Forelimb muscle (tissue), 1 donor: ENCODE measurements at places on chromosomes 7 and 10. TPM values are rescaled to one million over a fixed set of nuclear protein-coding genes. Genes with fewer than 3 reads are reported as not detected.
A peak's percentile ranks its signal among the peaks of the same experiment; 100 is the strongest.

DNA sequence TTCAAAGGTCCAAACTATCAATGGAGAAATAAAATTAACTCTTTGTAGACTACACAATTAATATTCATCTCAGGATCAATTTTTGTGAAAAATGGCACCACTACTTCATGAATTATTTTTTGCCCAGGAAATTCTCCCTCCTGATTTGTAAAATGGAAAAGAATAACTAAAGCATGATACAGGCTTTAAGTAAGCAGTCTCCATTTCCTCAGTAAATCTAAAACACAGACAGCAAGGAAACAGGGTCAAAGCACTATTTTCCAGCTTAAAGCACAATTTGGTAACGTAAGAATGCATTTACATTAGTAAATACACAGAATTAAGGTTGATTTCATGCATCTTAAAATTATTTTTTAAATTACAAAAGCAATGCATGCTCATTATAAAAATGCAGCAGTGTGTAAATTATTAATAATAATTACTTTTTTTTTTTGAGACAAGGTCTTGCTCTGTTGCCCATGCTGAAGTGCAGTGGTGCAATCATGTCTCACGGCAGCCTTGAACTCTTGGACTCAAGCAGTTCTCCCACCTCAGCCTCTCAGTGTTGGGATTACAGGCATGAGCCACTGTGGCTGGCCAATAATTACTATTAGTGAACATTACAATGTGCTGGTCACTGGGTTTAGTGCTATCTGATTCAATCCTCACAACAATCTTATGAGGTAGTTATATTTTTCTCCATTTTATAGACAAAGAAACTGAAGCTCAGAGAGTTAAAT lies 26.1 kb upstream of the VCL start:
- no peak for DNase-seq

The DPYSL4 gene
- 1.3 TPM for polyA plus RNA-seq

DNA sequence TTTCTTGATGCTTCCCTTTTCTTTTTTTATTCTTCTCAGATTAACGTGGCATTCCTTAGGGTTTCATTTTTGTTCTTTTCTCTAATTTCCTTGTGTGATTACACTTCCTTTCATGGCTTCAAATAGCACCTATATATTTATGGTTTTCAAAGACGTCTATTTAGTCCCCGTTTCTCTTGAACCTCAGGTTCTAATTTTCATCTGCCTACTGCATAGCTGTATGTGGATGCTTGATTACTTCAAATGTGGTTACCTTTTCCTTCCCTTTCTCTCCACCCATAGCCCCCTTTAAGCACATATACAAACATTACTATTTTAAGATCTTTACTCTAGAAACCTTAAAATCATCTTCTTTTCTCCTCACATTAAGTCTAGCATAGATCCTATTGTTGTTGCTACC lies 2.4 kb downstream of the TPST1 start:
- DNase-seq = no peak

The VIPR2 gene
- polyA plus RNA-seq = 9.4 TPM

The GPR158 gene
- 0.08 TPM for polyA plus RNA-seq

DNA sequence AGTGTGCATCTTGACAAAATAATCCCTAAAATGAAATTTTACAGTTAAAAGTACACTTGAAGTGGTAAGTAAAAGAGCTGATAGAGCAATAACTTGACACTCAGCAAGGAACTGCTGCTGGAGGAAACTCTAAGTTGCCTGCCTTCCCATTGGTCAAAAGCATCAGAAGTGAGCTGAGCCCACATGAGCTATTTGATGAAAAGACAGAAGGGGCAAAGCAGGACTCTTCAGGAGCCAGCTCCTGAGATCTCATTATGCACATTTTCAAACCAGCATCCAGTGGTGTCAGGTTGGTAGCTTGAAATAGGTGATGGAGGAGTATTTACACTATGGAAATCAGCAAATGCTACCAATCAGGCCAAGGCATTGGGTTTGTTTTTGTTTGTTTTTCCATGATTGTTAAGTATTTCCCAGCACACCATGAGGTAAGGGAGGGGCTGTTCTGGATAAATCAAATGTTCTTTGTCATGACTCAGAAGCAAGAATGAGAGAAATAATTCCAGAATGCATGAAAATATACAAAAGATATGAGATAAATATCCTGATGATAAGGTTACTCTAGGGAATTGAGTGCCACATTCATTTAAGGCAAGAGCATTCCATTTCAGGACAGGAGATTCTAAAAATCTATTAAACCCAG lies 316.6 kb downstream of the SNX13 start:
- DNase-seq = no peak

GRCh38 chr7:102000123-102000522 lies 182.7 kb downstream of the CUX1 start:
- no peak for DNase-seq

DNA sequence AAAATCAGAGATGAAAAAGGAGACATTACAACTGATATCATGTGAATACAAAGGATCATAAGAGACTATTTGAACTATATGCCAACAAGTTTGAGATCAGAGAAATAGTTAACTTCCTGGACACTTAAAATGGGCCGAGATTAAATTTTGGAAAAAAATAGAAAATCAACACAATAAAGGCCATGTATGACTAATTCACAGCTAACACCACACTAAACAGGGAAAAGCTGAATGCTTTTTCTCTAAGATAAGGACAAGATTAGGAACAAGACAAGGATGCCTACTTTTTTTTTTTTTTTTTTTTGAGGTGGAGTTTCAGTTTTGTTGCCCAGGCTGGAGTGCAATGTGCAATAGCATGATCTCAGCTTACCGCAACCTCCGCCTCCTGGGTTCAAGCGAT lies 151.4 kb upstream of the MAGI2 start:
- no peak for DNase-seq

DNA sequence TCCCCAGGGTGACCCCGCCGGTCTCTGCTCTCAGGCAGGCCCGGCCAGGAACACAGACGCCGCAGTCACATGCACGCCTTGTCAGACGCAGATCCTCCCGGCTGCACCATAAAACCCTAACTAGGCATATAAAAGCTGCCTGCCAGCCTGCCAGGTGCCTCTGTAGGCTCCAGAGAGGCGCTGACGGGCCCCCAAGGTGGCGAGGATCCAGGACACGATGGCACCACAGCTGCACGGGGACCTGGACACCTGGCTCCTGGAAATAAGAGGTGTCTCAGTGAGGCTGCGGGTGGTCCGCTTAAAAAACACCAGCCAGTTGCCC lies 21.9 kb upstream of the GDF10 start:
- no peak for DNase-seq

The SLC26A5 gene
- polyA plus RNA-seq = 0.13 TPM

DNA sequence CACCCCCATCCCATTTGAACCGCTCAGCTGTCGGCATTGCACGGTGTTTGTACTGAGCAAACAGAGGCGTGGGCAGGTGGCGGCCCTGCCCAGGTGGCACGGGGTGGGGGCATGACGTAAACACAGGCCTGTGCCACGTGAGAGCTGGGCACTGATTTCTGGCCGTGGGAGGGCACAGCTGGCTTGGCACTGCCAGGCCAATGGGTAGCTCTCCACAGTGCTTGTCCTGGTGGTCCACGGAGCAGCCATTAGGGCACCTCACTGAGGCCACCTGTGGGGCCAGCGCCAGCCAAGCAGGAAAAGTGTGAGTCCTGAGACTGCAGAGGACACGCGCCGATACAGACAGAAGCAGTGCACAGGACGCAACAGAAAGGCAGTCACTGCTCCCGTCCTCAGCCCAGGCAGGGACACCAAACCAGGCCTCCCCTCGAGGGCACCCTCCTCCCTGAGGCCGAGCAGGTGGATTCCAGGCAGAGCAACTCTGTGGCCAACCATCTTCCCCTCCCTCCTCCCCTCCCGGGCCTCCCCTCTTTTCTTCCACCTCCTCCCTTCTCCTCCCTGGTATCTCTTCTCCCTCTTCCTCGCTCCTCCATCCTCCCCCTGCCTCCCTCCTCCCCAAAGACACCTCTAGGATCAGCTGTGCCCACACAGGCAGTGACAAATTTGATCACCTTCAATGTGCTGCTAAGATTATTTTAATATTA lies 258.7 kb downstream of the ELFN1 start:
- no peak for DNase-seq

- DNase-seq = no peak
Observed at GRCh38 chr7:67758551-67758950, 761.9 kb downstream of the TYW1 start.

GRCh38 chr7:103325744-103326143 lies 18.8 kb downstream of the DNAJC2 start:
- DNase-seq = no peak

- DNase-seq = no peak
Observed at GRCh38 chr10:111871458-111871857, 312.1 kb downstream of the GPAM start.

DNA sequence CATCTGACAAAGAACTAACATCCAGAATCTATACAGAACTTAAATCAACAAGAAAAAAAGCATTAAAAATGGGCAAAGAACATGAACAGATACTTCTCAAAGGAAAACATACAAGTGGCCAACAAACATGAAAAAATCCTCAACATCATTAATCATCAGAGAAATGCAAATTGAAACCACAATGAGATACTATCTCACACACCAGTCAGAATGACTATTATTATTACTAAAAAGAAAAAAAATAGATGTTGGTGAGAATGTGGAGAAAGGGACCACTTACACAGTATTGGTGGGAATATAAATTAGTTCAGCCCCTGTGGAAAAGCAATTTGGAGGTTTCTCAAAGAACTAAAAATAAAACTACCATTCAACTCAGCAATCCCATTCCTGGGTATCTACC lies 89.1 kb upstream of the ADO start:
- DNase-seq = no peak

DNA sequence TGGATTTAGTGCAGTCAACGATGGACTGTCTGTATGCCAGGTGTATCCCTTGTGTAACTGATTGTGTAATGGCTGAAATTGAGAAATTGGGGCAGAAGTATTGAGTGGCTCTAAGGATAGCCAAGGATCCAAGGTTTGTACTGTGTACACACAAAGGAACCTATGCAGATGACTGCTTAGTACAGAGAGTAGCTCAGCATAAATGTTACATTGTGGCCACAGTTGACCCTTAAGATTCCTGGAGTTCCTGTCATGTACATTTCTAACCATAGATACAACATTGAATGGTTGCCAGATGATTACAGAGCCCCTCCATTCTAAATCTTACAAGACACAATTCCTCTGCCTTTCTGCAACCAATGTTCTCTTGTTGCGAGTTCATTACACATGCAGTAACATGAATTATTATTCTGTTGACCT lies 25.3 kb downstream of the CCDC126 start:
- no peak for DNase-seq

GRCh38 chr7:38796626-38797501 lies 112.1 kb downstream of the VPS41 start:
- peak; percentile 52 for DNase-seq

DNA sequence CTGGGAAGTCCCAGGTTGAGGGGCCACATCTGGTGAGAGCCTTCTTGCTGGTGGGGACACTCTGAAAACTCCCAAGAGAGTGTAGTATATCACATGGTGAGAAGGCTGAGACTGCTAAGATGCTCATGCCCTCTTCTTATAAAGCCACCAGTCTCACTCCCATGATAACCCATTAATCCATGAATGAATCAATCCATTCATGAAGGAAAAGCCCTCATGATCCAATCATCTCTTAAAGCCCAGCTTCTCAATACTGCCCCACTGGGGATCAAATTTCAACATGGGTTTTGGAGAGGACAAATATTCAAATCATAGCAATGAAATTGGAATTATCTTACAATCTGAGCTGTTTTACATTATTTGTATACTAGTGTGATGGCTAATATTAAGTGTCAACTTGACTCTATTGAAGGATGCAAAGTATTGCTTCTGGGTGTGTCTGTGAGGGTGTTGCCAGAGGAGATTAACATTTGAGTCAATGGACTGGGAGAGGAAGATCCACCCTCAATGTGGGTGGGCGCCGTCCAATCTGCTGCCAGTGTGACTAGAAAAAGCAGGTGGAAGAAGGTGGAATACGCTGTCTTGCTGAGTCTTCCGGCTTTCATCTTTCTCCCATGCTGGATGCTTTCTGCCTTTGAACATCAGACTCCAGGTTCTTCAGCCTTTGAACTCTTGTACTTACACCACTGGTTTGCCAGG lies 14.3 kb upstream of the UBE2D1 start:
- no peak for DNase-seq

GRCh38 chr7:158655931-158656441 lies 48.6 kb downstream of the NCAPG2 start:
- no peak for DNase-seq
